Activated T-helper 1 cell treated with Interleukin-2 at 50 U/mL for 16 hours (primary cell): ENCODE measurements at places on chromosomes 13 and 19.

DNA sequence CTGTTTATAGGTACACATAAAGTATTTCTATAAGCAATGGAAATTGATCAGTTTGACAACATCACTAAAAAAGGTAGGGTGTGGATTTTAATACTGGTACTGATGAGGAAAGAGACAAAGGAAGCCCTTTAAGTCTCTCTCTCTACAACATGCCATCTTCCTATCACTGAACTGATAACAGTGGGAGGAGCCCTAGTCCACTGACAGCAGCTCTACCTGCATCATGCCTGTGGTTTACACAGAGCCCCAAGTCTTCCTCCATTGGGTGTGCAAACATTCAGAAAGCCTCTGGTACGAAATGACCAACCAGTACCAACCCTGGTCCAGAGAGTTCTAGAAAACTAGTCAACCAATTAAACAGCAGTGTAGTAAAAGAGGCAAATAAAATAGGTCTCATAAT lies 53.4 kb downstream of the KLF12 start:
- DNase-seq = no peak

DNA sequence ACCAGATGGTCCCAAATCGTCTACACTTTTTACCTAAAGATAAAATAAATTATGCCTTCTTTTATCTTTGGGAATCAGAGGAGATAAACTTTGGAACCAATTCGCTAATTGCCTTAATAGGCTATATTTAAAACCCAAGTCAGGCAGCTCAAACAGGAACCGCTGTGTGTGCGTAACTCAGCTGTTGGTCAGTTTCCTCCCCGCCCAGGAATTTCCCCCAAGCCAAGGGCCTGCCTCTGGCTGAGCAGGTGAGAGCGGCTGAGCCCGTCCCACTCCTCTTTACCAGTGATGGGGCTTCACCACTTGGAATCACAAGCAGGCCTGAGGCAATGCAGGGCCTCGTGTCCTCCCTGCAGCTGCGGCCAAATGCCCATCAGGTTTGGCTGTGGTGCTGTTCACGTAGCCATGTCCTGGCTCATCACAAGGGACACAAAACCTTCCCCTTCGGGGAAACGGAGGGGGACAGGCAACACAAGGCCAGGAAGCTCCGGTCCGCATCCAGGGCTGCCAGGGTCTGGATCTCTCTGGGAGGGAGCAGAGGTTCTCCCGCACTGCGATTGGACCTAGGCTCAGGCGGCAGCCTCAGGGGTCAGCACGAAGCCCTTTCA lies 503 bp upstream of the SLC7A9 start:
- no peak for DNase-seq

DNA sequence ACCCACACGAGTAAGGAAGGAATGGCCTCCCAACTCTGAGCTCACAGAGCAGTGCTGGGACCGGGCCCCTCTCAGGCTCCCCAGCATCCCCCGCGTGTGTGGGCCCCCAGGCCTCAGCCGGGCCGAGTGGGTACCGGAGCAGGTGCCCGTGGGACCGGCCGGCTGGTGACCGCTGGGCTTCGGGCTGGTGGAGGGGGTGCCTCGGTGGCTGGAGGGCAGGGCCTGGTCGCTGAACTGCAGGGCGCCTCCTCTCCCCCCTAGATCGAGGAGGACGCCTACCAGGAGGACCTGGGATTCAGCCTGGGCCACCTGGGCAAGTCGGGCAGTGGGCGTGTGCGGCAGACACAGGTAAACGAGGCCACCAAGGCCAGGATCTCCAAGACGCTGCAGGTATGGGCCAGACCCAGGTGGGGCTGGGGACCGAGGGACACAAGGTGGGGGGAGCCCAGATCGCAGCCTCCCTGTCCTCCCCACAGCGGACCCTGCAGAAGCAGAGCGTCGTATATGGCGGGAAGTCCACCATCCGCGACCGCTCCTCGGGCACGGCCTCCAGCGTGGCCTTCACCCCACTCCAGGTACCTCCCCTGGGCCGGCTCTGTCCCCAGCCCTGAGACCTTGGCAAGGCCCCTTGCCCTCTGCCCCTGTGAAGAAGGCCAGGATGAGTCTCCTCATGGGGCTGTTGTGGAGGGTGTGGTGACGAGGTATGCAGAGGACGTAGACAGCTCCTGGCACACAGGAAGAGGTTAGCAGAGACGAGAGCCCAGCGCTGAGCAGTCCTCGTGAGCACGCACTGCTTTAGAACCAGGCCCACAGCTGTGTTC lies 8.6 kb upstream of the CNOT3 start:
- DNase-seq = no peak

- DNase-seq = no peak
These were observed at the start of gene ZNF723 for GRCh38 chr19:22832031-22832762. ZNF723 (plus strand) TSS chr19:22832291; CDS start chr19:22832380, 89 bp downstream.

DNA sequence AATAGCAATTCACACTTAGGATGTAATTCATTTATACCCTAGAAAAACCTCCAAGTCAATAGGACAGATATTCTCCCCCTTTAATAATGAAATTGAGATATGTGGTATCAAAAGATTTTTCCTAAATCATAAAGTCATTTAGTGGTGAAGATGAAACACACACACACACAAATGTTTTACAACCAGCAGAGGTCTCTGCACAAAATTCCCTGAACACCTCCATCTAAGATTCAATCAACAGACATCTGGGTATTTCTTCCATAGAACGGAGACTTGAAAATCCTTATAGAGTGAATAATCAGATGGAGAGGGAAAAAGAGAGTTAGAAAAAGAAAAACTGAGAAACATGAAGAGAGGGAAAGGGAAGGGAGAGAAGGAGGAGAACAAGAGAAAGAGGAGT lies 52.8 kb downstream of the MYCBP2 start:
- no peak for DNase-seq

GRCh38 chr19:39820696-39821095 lies 13.3 kb downstream of the DYRK1B start:
- no peak for DNase-seq

- no peak for DNase-seq
These were observed 530.9 kb upstream of the NBEA start for GRCh38 chr13:34411177-34411576.

- no peak for DNase-seq
These were observed 919.9 kb downstream of the SLITRK1 start for GRCh38 chr13:82962397-82962796.

DNA sequence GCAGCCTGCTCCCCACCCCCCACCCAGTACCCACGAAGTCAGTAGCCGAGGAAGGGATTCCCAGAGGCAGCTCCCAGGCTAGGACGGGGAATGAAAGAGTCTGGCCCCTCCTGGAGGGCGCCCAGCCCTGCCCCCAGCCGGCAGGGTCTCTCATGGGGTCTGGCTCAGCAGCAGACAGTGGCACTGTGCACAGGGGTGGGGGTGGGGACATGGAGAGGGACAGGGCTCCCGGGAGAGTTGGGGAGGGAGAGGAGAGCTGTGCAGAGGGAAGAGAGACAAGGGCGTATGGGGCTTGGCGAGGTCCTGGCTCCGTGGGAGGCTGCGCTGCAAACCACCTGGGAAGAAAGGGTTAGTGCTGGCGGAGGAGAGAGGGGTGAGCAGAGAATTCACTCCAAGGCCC lies 27.7 kb upstream of the ASF1B start:
- DNase-seq = no peak

GRCh38 chr13:100913143-100913542 lies 238.5 kb upstream of the TMTC4 start:
- no peak for DNase-seq

DNA sequence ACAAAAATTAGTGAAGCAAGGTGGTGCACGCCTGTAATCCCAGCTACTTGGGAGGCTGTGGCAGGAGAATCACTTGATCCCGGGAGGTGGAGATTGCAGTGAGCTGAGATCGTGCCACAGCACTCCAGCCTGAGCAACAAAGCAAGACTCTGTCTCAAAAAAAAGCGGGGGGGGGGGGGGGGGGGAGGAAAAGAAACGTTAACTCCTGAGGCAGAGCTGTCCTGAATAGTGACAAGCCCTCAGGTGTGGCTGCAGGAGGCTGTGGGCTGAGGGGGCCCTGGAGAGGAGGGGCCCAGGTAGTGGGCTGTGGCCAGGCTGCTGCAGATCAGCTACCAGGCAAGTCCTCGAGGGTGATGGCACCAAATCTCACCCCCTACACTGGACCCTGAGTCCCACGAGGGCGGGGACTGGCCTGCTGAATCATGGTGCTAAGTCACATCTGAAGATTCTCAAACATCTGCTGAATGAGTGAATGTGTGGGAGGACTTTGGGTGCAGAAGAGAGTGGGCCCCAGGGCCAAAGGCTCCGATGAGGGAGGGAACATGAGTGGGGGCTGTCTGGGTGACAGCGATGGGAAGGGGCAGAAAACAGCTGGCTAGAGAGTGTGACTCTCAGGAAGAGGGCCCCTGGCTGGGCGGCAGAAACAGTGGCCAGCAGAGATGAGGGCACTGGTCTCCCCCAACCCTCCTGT lies 24.6 kb upstream of the ATP1A3 start:
- DNase-seq = no peak

GRCh38 chr13:79869326-79869725 lies 388.4 kb downstream of the NDFIP2 start:
- no peak for DNase-seq

GRCh38 chr13:42836930-42837690 lies 55.7 kb downstream of the FAM216B start:
- DNase-seq = no peak

GRCh38 chr13:50366488-50367174 lies 351.4 kb downstream of the KCNRG start:
- no peak for DNase-seq

GRCh38 chr19:14135985-14136508 lies 342 bp downstream of the ASF1B start:
- no peak for DNase-seq

DNA sequence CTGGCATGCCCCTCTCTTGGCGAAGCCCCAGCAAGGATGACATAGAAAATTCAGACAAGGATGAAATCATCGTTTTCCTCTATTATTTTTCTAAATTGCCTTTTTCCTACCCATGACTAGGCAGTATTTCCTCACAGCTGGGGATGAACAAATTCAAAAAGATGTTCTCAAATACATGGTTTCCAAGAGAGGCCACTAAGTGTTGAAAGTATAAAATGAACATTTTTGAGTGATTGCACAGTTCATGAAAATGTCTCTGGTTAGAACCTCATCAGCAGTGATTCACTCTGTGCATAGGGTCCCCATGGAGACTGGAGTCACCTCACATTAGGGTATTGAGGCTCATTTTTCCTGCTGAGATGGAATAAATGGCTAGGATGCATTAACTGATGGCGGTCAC lies 373.7 kb downstream of the DNAJC15 start:
- DNase-seq = no peak

GRCh38 chr13:47216176-47216822 lies 319.4 kb upstream of the HTR2A start:
- no peak for DNase-seq

DNA sequence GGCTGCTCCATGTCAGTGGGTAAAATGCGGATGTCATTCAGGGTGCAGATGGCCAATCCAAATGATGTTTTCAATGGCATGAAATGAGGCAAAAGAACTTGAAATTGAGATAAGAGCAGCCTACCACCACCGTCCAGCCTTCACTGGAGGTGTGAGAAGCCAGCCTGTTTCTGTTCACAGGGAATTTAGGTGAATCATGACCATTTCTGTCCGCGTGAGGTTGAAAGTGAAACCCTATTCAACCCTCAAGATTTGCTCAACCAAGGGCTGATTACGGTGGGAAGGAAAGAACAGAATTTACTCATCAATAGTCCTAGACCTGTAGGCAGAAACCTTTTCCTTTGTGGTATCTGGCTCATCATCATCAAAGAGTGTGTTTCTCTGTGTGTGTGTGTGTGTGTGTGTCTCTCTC lies 370.7 kb downstream of the COG6 start:
- no peak for DNase-seq

DNA sequence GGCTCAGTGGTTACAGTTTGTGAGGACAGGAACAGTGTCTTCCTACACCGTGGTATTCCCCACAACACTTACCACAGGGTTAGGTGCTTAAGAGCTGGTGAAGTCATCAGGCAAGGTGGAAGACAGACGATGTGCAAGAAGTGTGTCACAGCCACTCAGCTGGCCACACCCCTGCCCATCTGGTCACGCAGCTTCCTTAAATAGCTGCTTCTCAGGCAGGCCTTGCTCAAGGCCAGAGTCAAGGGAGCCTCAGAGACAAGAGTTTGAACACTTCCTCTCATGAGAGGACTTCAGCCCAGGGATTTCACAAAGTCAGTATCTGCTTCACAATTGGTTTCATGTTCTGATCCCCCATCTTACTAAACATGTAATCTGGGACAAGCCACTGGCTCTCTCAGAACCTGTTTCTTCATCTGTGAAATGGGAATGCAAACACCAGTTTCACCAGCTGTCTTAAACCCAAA lies 80.3 kb upstream of the FRY start:
- no peak for DNase-seq

DNA sequence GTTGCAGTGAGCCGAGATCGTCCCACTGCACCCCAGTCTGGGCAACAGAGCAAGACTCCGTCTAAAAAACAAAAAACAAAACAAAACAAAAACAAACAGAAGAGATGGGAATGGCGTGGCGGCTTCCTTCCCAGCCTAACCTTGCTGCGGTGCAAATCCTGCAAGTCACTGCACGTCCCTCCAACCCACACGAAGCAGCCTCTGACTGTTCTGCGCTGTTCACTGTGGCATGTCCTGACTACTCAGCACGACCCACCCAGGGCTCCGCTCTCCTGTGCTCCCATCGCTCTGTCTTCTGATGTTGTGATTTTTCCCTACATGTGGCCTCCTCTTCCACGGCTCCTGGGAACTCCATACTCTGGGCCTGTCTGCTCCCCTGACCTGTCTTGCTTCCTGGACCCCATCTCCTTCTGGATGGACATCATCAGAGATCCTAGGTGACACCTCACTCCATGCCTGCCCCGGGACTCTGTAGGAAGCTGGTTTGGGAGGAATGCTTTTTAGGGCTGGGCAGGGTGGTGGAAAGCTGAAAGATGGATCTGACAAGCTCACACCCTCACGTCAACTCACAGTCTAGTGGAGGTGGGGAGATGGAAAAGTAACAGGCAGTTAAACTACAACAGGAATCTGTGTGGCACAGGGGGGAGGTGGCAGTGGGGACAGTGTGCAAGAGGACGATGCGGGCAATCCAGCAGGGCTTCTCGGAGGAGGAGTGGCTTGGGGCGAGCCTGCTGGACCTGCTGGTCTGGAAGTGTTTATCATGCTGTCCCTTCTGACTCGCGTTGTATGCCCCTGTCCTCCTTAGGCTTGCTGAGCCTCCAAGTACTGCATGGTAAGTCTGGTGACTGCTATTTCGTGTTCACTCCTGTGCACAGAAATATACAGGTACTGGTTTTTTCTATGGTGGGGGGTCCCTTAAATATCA lies 18.8 kb downstream of the ZSCAN5A start:
- no peak for DNase-seq

GRCh38 chr19:57249329-57249728 lies 8.9 kb downstream of the ZNF805 start:
- no peak for DNase-seq

- no peak for DNase-seq
These were observed 44.9 kb downstream of the SERTM1 start for GRCh38 chr13:36718686-36719085.

DNA sequence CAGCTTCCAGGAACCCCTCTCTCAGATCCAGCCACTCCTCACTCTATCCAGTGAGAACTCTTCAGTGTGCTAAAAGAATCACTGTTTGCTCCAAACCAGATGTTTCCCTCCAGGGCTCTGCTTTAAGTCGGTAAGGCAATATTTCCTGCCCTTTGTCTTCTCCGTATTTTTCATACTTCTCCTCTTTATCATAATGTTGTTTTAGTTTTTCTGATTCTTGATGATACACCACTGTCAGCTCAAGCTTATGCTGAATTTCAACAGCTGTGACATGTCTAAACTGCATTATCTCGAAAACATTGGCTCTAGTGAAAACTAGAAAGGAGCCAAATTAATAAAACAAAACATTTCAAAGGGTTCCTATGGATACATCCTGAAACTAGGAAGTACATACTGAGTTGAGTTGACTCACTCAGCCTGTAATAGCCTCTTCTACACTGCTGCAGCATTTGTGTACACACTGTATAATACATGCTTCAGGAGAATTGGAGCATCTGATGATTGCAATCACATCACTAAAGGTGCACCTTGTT lies 39.8 kb downstream of the GPR180 start:
- no peak for DNase-seq
